Stimulated activated CD8-positive, alpha-beta memory T cell treated with anti-CD3 and anti-CD28 coated beads, Interleukin-7, amount 100 ng/mL, for 48 hours (primary cell): ENCODE measurements at places on chromosomes 1 and 21.

- no peak for DNase-seq
Observed at GRCh38 chr1:229480495-229480894, 27.6 kb downstream of the NUP133 start.

- no peak for DNase-seq
Observed at GRCh38 chr1:44707959-44708831, 22.8 kb downstream of the RNU5D-1 start.

GRCh38 chr1:232767305-232768074, 37.7 kb upstream of the MAP10 start:
- DNase-seq: no peak

- DNase-seq: no peak
Observed at GRCh38 chr1:245694753-245695195, 540.0 kb downstream of the KIF26B start.

GRCh38 chr1:114502080-114502479, 8.9 kb downstream of the TRIM33 start:
- DNase-seq: no peak

DNA sequence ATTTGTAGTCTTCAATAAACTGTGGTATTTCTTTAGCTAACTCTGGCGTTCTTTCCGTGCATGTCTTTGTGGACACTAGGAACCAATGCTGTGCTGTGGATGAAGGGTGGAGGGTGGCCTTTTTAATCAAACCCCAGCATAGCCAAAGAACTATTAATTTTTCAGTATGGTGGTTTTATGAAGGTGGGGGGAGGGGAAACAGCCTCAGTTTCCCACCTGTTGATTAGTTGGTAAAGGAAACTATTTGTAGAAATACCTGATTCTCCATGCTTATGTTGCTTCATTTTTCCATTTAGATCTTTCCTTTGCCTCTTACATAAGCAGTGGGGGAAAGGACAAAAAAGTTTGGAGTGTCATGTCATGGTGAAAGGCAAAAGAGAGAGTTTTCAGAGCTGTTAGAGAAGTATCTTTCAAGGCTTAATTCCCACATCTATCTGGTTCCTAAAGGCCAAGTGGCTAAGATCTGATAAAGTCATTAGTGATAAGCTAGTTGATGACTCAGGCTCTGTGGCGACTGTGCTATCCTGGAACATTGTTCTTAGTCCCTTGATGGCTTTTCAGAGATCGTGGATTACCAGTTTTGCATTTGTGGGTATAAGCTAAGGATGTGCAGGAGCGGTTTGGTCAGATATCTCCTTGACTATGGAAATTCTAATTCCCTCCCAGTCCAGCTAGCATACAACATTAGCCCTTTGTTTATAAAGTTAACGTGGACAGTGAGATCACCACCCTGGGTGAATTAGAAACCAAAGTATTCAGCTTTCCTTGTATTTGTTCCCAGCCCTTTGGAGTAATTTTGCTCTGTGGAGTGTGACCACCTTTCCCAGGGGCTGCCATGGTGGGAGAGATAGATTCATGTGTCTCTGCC, 8.7 kb upstream of the HAX1 start:
- no peak for DNase-seq

DNA sequence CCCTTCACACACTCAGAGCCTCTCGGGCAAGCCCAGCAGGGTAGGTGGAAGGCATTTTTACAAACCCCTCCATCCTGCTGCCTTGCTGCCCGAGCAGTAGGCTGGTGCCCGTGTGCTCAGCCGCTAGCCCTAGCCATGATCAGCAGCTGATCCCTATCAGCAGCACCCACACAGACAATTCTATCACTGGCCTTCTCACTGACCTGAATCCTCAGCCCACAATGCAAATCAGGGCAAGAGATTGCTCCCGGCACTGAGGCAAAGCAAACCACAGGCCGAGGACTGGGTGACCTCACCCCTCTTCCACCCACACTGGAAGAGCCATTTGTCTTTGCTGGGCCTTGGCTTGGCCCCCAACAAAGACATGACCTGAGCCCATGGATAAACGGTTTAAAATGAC, 895 bp upstream of the PDZK1 start:
- DNase-seq: no peak

- no peak for DNase-seq
Observed at GRCh38 chr1:181317261-181317930, 165.9 kb upstream of the CACNA1E start.

DNA sequence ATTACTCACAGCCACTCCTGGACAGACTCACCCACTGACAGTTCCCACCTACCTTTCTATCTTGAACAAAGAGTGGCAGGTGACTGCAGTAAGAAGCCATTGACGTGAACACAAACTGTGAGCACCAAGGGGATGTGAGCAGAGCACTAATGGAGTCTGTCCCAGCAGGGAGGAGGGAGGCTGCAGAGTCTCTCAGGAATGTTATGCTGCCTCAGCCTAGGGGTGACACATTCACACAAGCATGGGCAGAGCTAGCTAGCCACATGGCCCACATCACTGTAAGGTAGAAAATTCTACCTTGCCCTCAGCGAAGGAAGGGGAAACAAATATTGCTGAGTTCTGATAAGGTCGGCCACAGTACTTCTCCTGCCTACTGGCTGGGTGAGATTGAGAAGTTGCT, 56.8 kb upstream of the PTGFRN start:
- no peak for DNase-seq
